Liver (tissue), 10 donors: ENCODE measurements at places on chromosomes 5 and 9. TPM values are rescaled to one million over a fixed set of nuclear protein-coding genes. Genes with fewer than 3 reads are reported as not detected.

CARTPT gene
- not detected for polyA plus RNA-seq

GNE gene
- 38.4 TPM for polyA plus RNA-seq

DNA sequence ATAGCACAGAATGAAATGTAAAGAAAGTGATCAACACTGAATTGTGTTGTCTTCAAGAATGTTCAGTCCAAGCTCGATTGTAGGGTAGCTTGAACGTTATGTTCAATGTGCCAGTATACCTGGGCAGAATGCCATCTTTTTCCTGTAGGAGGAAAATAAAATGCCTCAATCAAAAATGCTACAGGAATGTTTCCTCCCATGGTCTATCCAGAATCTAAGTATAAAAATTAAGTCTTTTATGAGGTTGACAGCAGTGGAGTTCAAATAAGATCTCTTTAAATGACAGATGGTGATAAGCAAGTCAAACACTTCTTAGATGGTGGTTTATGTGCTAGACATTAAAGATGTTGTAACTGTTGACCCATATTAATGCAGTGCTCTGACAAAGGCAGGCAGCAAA lies 488.6 kb downstream of the CSNK1G3 start:
- no peak for DNase-seq

CEL gene
- polyA plus RNA-seq: 0.08 TPM

- no peak for DNase-seq
Observed at GRCh38 chr5:105956456-105957196, 1714.1 kb downstream of the EFNA5 start.

- DNase-seq: no peak
Observed at GRCh38 chr5:112663146-112663545, 74.5 kb upstream of the APC start.

DNA sequence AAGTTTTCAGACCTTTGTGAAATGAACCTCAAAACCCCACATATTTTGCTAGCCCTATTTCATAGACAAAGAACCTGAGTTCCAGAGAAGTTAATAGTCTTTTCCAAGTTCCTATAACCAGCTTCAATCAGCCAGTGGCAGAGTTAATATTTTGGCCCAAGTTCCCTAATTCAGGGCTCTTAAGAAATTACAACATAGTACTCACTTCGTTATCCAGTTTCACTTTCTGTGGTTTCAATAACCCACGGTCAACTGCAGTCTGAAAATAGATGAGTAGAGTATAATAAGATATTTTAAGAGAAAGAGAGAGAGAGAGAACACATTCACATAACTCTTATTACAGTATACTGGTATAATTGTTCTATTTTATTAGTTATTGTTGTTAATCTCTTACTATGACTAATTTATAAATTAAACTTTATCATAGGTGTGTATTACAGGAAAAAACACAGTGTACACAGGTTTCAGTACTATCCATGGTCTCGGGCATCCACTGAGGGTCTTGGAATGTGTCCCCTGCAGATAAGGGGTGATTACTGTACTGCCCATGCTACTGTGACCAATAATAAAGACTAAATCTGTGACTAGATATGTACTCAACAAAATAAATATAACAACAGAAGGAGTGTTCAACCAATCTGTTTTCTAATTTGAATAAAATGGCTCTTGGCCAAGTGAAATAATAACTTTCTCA lies 9.3 kb upstream of the MYOT start:
- DNase-seq: no peak

TAF11L2 gene
- polyA plus RNA-seq: not detected

DNA sequence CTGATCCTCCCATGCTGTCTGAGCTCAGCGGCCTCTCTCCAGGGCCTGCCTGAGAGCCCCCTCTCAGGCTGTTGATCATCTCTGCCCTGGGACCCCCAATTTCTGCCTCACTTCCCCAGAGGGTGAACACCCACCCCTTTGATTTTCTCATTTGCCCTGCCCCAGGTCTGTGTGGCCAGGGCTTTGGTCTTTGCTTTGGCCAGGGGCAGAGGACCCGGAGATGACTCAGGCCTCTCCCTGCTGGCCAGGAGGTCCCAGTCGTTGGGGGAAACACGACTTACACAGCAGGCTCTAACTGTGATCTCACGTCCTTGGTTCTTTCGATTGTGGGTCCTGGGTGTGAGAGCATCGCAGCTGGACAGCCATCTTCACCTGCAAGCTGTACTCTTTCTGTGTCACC lies 1.1 kb upstream of the ADAMTS2 start:
- DNase-seq: no peak

FRRS1L gene
- polyA plus RNA-seq: not detected

- DNase-seq: no peak
Observed at GRCh38 chr5:9733486-9733885, 103.3 kb upstream of the TAS2R1 start.

NPDC1 gene
- 9.0 TPM for polyA plus RNA-seq
